Motor neuron (in vitro differentiated cells): ENCODE measurements at places on chromosomes 3 and 15. TPM values are rescaled to one million over a fixed set of nuclear protein-coding genes. Genes with fewer than 3 reads are reported as not detected.

- no peak for ATAC-seq
Observed at GRCh38 chr3:127049393-127049792, 66.5 kb downstream of the PLXNA1 start.

DNA sequence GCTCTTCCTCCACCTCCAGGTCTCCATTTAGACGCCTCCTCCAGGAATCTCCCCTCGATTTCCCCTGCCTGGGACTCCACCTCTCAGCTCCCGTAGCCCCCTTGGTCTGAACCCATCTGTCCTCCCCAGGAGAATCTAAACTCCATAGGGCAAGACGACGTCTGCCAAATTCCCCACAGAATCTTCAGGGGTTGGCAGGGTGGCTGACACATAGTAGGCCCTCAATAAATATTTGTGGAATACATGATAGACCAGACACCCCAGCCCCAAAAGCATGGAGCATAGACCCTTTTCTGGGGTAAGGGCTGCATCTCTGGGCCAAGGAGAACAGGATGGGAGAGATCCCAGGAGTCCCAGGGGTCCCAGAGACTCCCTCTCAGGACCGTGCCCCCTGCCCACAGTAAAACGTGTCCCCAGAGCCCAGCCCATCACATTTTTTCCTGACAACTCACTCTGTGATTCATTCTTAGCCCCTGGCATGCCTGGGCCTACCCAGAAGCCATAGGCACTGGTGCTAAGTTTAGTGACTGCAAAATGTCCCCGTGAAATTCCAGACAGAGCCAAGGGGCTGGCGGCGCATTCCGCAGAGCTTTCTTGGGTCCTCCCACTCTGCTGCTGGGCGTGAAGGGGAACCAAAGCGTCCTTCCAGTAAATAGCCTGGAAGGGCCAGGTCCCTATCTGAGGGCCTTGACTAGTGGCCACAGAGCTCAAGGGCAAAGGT is 78.0 kb upstream of the SLC6A6 start:
- ATAC-seq: no peak

DNA sequence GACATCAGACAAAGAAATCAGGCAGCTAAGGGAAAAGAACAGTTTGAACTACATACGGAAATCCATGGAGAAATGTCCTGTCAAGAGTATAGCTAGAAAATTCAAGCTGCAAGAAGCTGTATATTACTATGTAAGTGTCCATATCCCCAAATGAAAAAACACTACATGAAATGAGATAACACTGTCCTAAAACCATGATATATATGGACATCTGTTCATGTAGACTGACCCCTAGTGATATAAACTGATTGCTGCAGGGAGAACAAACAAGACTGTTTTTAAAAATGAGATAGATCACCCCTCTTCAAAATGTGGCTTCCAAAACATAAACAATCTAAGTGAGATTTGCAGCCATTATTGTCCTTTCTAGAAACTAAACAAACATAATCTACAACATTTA is 985.6 kb downstream of the EPHA3 start:
- ATAC-seq: peak; percentile 53

- ATAC-seq: no peak
Observed at GRCh38 chr3:45199837-45200648, 26.0 kb downstream of the TMEM158 start.

- ATAC-seq: no peak
Observed at GRCh38 chr15:97672586-97672985, 287.9 kb upstream of the ARRDC4 start.

DNA sequence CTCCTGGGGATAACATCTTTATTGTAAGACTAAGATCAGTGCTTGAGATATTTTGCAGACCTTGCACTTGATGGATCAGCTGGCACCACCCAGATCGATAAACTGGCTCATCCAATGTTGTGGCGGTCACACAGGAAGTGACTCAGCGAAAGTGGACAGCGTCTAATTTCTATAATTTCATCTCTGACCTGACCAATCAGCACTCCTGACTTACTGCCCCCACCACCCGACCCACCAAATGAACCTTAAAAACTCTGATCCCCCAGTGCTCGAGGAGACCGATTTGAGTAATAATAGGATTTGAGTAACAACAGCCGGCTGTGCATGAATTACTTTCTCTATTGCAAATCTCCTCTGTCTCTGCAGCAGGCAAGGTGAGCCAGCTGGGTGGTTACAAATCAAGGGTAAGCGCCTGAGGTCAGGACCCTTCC is 62.7 kb upstream of the RNU6-1 start:
- ATAC-seq: peak; percentile 57

- no peak for ATAC-seq
Observed at GRCh38 chr3:140630866-140631265, 47.0 kb upstream of the TRIM42 start.

- ATAC-seq: no peak
Observed at GRCh38 chr3:134931045-134931785, 136.2 kb downstream of the EPHB1 start.

- no peak for ATAC-seq
Observed at GRCh38 chr15:79914728-79915127, 17.9 kb upstream of the MTHFS start.

- ATAC-seq: no peak
Observed at GRCh38 chr3:10445561-10446175, 59.7 kb downstream of the ATP2B2 start.

- no peak for ATAC-seq
Observed at GRCh38 chr15:73906346-73907034, 19.8 kb upstream of the LOXL1 start.

DNA sequence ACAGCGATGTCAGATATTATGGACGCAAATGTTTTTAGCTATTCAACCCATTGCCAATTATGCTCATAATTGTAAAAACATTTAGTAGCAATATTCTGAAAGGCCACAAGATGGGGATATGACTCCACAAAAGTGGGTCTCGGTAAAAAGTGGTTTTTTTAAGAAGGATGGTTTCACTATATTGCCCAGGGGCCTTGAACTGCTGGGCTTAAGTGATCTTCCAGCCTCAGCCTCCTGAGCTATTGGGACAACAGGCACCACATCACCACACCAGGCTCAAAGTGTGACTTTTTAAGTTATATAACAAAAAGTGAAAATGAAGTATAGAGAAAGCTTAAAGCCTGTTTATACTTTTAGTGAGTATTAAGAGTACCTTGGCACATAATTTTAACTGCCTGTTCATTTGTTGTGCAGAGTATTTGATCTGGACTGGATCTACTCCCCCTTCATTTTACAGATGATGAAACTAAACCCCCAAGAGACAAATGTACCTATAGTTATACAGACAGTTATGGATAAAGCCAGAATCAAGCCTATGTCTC is 9.4 kb downstream of the NAA50 start:
- ATAC-seq: peak; percentile 44

- ATAC-seq: peak; percentile 25
Observed at GRCh38 chr3:27720899-27721716, 1.0 kb downstream of the EOMES start.

GRCh38 chr3:89287902-89288508 is 180.6 kb downstream of the EPHA3 start:
- ATAC-seq: no peak

DNA sequence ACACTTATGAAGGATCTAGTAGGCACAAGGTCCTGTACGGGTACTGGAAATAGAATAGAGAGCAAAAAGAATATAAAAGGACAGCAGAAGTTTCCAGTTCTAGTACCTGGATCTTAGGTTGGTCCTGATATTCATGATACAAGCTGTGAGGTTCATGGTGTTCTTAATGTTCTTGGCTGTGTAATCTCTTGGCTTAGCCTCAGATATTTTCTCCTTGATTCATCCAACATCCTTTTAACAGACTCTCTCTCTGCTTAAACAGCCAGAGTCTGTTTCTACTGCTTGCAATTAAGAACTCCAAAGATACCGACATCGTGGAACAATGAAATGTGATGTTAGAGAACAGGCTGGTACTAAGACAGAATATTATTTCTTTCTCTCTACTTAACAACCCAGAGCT is 49.9 kb downstream of the CNTN3 start:
- no peak for ATAC-seq

DNA sequence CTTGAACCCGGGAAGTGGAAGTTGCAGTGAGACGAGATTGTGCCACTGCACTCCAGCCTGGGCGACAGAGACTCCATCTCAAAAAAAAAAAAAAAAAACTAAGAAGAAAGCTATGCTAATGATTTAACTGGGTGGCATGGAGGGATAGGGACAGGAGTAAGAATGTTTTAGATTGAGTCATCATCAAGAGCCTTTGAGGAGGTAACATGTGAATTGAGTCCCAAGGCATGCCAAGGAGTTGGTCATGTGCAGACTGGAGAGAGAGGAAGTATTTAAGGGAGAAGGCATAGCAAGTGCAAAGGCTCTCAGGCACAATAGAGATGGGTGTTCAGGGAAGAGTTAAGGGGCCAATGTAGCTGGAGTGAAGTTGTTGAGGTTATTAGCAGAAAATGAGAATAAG is 9.1 kb downstream of the BNC1 start:
- ATAC-seq: no peak

DNA sequence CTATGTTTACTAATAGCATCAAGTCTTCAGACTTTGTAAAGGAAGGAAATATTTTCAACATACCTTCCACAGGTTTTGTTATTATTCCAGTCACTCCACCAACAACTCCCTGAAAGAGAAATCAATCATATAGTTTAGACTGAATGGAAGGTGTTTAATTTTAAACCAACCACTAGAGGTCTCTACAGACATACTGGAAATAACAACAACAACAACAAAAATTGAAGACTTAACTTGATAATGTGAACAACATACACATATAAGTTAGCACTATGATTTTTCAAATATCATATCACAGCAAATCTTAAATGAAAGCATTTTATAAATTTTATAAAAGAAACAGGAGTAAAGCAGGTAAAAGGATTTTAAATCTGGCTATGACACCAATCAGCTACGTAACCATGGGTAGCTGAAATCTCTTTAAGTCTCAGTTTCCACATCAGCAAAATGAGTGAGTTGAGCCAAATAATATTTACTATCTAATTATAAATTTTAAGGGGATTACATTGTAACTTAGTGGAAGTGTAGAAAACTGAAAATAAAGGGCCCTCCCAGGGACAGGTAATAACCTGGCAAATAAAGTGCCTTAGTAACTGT is 188.2 kb downstream of the VPS13C start:
- peak; percentile 45 for ATAC-seq

DNA sequence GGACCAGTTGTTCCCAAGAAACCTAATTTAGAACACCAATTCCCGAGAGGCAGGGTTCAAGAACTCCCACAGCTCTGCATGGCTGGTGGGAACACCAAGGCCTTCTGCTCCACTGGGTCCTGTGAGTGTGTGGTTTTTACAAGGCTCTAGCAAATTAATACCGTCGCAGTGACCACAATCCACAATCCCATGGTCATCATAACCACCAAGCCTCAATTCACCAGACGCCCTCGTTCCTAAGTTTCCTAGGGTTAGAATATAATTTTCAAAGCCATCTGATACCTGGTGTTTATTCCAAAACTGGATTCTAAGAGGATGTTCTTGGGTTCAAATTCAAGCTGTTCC is 114.9 kb upstream of the RPL32 start:
- no peak for ATAC-seq

DNA sequence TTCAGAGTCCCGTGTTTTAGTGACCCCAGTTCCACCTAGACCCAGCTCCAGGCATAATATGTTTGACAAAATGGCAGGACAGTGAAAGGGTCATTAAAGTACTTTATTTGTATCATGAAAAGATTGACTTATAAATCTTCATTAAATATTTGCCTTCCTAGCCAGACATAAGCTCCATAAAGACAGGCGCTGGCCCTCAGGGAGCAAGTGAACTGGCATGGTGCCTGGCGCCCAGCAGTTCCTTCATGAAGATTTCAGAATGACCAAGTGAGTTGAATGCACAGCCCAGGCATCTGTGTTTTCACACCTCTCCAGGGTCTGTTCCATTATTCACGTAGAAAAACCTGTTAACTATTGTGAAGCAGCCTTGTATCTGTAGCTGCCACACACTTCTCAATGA is 166.2 kb downstream of the GAP43 start:
- no peak for ATAC-seq

DNA sequence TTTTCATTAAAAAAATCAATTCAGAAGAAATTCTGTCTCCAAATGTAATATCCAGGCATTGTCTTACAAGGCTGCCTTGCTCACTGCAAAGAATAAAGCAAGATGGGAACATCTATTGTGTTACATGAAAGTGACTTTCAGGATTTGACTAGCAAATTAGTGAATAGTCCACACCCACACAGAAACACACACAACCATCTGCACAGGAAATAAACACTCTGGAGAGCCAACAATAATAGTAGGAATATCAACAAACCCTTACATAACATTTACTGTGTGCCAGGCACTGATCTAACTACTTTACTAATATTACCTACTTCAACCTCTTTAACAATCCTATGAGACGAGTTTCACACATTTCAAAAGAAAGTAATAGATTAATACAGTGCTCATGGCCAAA is 28.9 kb upstream of the ZNF385D start:
- no peak for ATAC-seq

- ATAC-seq: no peak
Observed at GRCh38 chr3:193879099-193879863, 256.7 kb upstream of the HES1 start.

DNA sequence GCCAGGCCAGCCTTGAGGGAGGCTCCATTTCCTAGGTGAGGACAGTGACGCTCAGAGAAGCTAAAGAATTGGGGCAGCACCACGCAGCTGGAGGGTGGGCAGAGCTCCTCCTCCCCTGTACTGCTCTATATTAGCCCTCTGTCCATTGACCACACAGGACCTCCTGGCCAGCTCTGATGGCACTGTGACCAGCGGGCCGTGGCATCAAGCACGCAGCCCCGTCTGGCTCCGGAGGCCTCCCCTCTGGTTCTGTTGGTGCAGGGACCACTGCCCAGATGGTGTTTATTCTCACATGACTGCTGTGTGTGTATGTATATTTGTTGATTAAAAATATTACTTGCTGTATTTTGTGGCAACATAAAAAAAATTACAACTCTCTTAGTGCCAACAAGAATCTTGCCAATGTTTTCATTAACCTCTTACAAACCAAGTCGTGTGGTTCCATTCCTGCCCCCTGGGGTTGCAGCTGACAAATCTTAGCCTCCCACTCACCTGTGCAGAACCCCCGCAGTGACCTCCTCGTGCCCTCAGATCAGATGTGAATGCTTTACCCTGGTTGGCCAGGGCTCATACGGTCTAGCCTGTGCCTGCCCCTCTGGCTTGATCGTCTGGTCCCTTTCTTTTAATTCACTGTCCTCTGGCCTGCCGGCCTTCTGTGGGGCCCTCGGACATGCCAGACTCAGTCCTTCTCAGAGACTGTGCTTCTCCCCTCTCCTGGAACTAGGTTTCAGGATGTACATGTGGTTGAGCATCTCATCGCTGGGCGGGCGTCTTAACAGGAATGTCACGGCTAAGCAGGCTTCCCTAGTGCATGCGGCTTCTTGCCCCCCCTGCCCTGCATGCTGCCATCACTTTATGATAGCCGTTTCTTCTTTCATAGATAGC is 14.8 kb downstream of the CHCHD6 start:
- no peak for ATAC-seq

- no peak for ATAC-seq
Observed at GRCh38 chr15:77430652-77431051, 10.0 kb downstream of the HMG20A start.

GRCh38 chr15:48221885-48222284 is 15.8 kb downstream of the SLC12A1 start:
- no peak for ATAC-seq

ANKDD1A gene
- total RNA-seq: 6.6 and 8.0 TPM in 2 replicates

CHP1 gene
- total RNA-seq: 55.5 and 71.2 TPM in 2 replicates

SELENOT gene
- 50.2 and 52.0 TPM in 2 replicates for total RNA-seq

NSMCE3 gene
- 12.4 TPM in 2 replicates for total RNA-seq

EID1 gene
- total RNA-seq: 176 and 185 TPM in 2 replicates

RLBP1 gene
- total RNA-seq: not detected in 2 replicates

WDR93 gene
- 0.27 TPM in 2 replicates for total RNA-seq

FRMD5 gene
- 0.31 and 0.38 TPM in 2 replicates for total RNA-seq
